Activated CD8-positive, alpha-beta memory T cell treated with anti-CD3 and anti-CD28 coated beads, Interleukin-2, amount 50 U/mL, for 4 hours (primary cell): ENCODE measurements at places on chromosomes 4 and X.
A peak's percentile ranks its signal among the peaks of the same experiment; 100 is the strongest.

GRCh38 chr4:17182888-17183287, 284.4 kb upstream of the LDB2 start:
- no peak for DNase-seq

DNA sequence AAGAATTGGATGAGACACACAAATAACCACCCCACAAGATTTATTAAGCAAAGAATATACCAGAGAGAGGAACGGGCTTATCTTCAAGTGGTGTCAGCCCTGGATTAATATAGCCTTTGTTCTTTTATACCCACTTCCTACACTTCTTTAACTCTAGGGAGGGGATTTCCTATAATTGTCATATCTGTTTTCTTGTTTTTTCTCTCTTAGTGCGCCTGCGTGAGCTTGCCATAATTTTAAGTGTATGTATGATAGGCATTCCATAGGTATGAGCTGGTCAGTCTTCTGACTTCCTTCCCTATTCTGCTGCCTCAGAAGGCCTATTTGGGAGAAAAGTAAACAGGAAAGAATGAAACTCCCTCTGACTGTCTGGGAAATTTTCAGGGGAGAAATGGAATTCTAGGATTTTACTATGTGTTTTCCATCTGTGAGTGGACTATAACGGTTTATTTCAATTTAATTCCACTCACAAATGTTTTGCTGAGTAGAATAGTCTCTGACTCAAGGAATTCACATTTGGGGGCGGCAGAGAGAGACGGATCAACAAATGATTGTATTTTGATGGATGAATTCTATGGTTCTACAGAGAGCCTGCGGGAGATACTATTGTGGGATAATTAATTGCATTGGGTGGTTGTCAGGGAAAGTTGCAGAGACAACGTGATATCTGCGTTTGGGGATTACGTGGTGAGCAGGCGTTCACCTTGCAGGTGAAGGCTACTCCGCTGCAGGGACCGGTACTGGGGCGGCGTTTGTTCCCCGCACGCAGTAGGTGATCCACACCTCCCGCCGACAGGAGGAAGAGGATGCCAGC, 626 bp upstream of the CEP135 start:
- peak; percentile 21 for DNase-seq

GRCh38 chr4:1592709-1593417, 91.2 kb downstream of the FAM53A start:
- DNase-seq = peak; percentile 13

DNA sequence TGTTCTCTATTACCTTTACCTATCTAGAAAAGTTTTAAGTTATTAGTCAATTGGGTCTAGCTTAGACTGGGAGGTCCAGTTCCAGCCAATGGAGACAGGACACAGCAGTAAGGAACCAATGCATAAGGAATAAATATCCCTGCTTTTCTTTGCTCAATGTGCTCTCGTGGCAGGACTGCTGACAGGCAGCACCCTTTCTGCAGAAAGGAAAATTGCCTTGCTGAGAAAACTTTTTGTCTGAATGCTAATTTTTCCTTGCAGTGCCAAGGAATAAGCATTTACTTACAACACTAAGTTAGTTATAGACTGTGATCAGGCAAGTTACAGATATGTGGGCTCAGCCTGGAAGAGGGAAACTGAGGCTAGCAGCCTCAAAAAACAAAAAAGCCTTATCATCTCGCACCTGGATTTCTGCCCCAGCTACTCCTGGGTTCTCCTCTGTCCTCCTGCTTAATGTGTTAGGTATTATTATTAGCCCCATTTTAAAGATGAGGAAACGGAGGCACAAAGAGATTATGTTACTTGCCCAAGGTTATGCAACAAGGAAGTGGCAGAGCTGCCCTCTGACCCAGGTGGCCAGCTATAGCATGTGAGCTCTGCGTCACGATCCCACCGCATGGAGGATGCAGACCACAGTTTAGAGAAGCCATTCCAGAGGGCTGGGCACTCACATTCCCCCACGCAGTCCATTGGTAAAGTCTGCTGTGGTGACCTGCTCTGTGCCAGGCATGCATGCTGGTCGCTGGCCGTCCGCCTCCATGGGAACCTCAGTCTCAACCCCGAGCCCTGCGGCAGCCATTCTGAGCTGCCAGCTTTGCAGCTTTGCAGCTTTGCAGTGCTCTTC, 40.5 kb upstream of the C4orf50 start:
- DNase-seq = no peak

- no peak for DNase-seq
These were observed 228.4 kb downstream of the DTHD1 start for GRCh38 chr4:36509845-36510244.

DNA sequence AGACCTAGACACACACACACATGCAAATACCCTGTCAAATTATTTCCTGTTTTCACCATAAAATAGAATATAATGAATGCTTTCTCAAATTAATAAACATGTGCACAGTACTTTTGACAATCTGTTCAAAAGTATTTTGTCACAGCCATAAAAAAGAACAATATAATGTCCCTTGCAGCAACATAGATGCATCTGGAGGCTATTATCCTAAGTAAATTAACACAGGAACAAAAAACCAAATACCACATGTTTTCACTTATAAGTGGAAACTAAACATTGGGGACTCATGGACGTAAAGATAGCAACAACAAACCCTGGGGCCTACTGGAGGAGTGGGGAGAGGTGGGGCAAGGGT, 15.5 kb downstream of the RAB40A start:
- no peak for DNase-seq

GRCh38 chr4:145808021-145808650, 128.2 kb downstream of the C4orf51 start:
- no peak for DNase-seq

DNA sequence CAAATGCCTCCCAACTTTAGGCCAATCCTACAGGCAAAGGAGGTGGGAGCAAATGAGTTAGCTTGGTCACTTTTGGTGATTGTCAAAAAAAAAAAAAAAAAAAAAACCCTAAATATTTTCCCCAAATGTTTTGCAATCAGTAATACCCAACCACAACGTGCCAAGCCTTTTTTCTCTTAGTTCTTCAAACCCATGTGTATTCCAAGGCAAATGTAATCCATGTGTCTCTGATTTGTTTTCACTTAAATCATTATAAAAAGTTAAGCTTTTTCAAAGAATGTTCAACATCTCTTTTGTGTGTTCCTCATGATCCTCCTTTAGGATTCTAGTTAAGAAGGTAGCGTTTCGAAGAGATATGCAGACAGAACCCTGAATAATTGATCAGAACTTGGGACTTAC, 328.4 kb downstream of the PAPSS1 start:
- DNase-seq = no peak

- no peak for DNase-seq
These were observed 12.1 kb upstream of the HGFAC start for GRCh38 chr4:3429651-3430050.

DNA sequence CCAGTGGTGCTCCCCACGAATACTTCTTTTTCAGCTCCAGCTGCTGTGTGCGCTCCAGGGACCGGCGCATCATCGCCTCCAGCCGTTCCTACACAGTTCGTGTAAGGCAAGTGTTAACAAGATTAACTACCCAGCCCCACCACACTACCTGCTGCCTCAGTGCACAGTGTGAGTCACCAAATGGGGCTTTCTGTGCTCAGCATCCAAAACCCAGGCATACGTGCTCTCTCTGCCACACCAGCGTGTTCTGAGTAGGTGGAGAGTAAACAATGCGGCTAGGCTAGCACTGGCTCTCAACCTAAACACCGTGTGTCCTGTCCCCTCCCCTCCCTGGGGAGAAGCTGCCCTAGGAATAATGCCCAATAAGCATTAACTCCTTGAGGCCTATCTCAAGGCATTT, 60.0 kb downstream of the MAP7D2 start:
- no peak for DNase-seq

DNA sequence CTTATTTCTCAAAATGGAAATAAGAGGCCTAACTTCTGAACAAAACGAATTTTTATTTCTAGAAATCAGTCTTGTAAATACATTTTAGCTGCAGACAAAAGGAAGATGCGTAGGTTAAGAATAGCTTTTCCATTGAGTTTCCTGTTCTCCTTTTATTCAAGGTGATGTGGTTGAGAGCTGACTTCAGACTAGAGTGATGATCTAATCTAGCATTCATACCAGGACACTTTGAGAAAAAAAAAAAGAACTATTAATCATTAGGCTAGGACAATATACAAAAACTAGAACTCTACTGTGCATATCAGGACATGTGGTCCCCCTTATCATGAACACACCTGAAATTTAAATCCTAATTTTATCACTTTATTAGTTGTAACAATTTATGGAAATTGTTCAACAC, 884.5 kb upstream of the EPHA5 start:
- no peak for DNase-seq

DNA sequence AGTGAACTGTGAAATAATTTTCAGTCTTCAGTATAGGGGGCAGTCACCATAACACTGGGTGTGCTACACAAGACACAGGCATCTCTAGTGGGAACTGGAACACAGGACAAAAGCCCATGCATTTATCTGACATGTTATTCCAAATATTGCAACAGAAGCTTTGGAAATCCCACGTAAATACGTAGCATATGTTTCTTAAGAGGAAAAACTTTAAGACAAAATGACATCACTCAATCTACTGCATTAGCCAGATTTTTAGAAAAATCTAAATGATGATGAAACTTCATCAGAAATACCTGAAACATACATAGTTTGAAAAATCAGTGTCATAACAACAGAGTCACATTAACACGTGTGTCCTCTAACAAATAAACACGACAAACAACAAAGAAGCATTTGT, 14.5 kb downstream of the SHISA3 start:
- DNase-seq = no peak

DNA sequence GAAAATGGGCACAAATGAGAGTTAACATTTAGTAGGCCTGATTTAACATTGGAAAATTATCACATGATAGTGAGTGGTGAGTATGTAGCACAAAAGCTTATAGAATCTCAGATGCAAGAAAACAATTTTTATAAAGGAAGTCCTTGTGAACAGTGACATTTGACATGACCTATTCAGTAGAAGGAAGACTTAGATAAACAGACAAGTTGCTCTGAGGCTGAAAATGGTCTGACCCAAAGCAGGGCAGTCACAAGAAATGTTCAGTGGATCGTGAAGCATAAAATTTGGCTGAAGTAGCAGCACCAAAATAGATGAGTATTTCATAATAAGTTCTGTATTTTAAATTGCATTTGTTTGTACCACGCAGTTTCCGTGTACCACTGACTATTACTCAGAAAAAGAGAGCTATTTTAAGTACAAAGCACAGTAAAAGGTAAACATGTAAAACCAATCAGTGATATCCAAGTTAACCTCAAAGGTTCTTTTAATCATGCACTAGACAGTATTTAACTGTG, 605.7 kb upstream of the PABPC4L start:
- DNase-seq = no peak

GRCh38 chr4:55574252-55574651, 17.8 kb downstream of the PDCL2 start:
- DNase-seq = no peak

GRCh38 chrX:48736878-48737212, 24.7 kb upstream of the GLOD5 start:
- DNase-seq = no peak

GRCh38 chr4:139509727-139510410, 46.1 kb downstream of the SETD7 start:
- no peak for DNase-seq

GRCh38 chrX:19566359-19567222, 51.3 kb upstream of the MAP3K15 start:
- DNase-seq = no peak

GRCh38 chr4:22573198-22573597, 57.3 kb upstream of the ADGRA3 start:
- no peak for DNase-seq

DNA sequence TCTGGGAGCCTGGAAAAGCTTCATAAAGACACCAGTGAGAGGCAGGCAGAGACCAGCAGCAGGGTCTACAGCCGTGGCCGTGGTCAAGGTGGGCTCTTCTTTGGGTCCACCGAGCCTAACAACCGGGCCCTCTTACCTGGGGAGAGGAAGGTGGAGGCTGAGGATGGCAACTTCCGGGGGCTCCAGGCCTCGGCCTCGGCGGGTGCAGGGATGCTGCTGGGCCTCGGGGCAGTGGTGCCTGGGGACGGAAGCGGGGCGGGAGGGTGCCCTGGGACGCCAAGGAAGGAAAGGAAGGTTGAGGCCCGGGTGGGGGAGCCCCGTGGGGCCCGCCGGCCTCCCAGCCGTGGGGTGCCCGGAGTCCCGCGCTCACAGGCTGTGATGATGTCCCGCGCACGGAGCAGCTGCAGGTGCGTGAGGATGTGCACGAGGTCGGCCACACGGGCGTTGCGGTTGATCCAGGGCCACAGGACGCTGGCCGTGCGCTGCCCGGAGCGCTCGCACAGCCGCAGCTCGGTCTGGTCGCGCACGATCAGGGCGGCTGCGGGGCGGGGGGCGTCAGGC, 561 bp downstream of the IRAK1 start:
- DNase-seq = no peak
